Activated T-helper 9 cell treated with anti-CD3 and anti-CD28 coated beads, Interleukin-2, amount 50 U/mL, for 16 hours (primary cell): ENCODE measurements at places on chromosomes 1 and 21.

- DNase-seq: no peak
Measured at GRCh38 chr1:197438010-197438790, 170.1 kb downstream of the CRB1 start.

DNA sequence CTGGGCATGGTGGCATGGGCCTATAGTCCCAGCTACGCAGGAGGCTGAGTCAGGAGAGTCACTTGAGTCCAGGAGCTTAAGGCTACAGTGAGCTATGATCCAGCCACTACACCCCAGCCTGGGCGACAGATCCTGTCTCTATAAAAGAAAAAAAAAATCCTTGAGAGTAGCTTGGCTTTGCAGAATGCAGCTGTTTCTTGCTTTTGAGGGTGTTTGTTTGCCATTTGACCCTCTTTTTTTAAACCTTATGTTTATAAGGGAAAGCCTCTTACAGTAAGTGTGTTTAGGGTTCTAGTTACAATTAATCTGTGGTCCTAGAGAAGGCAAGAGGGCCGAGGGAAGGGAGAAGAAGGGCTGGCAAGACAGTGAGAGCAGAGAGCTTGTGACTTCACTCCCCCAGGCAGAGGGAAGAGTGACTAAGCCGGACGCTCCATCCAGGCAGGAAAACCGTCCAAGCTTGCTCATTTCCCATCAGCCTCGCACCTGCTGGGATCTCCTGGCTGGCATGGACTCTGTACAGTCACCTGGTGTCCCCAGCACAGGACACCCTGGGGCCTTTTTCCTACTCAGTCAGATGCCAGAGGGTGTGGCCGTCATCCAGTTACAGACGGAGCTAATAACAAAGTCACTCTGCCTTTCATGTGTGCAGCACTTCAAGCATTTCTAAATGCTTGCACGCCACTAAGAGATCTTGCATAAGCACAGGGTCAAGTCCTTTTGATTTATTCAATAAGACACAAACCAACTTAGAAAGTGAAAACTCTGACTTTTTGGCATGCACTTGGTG lies 55.5 kb upstream of the PSEN2 start:
- DNase-seq: no peak

- peak; percentile 68 for DNase-seq
Measured at GRCh38 chr21:42062236-42063022, 8.7 kb upstream of the UMODL1 start.

- no peak for DNase-seq
Measured at GRCh38 chr1:40997096-40997495, 17.6 kb downstream of the CTPS1 start.

GRCh38 chr1:172801771-172802322 lies 142.9 kb downstream of the FASLG start:
- DNase-seq: no peak

- peak; percentile 89 for DNase-seq
Measured at GRCh38 chr21:29024474-29025327, at the start of gene USP16. USP16 (plus strand) TSS chr21:29024668; CDS start chr21:29027914, 3,246 bp downstream.

GRCh38 chr21:20999659-21000058 lies 1.4 kb downstream of the NCAM2 start:
- DNase-seq: no peak

DNA sequence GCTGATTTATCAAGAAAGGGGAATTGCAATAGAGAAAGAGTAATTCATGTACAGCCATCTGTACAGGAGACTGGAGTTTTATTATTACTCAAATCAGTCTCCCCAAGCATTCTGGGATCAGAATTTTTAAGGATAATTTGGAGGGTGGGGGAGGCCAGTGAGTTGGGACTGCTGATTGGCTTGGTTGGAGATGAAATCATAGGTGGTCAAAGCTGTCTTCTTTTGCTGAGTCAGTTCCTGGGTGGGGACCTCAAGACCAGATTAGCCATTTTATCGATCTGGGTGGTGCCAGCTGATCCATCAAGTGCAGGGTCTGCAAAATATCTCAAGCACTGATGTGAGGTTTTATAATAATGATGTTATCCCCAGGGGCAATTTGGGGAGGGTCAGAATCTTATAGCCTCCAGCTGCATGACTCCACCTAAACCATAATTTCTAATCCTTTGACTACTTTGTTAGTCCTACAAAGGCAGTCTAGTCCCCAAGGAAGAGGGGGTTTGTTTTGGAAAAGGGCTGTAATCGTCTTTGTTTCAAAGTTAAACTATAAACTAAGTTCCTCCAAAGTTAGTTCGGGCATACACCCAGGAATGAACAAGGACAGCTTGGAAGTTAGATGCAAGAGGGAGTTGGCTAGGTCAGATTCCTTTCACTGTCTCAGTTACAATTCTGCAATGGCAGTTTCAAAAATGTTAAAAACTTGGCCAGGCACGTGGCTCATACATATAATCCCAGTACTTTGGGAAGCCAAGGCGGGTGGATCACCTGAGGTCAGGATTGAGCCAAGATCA lies 16.9 kb upstream of the RAB3B start:
- DNase-seq: no peak

DNA sequence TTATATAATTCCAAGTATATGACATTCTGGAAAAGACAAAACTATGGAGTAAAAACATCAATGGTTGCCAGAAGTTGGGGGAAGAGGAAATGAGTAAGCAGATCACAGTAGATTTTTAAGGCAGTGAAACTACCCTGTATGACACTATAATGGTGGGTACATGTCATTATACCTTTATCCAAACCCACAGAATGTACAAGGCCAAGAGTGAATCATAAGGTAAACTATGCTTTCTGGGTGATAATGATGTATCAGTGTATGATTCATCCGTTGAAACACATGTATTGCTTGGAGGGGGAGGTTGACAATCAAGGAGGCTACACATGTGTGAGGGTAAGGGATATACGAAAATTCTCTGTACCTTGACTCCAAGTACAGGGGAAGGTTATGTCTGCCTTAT lies 862.7 kb downstream of the PLA2G4A start:
- DNase-seq: no peak

GRCh38 chr21:39182016-39182415 lies 1.2 kb downstream of the PSMG1 start:
- no peak for DNase-seq

- no peak for DNase-seq
Measured at GRCh38 chr1:52057255-52057654, 1.2 kb downstream of the BTF3L4 start.

- DNase-seq: no peak
Measured at GRCh38 chr1:183114441-183114840, 71.6 kb upstream of the LAMC2 start.

DNA sequence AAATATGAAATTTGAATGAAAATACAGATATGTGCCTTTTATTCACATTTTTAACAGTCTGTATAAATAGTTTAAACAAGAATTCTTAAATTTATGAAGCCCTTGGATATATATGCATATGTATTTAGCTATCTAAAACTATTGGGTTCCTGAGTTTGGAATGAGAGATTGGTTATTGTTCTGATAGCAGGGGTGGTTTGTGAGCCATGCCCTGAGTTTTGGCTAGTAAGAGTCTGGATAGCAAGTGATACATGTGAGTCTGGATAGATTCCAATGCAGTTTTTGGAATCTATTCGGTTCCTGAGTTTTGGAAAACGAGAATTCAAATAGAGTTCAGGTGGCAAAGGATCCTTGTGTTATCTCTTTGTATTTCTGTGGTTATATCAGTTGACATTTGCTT lies 2.8 kb downstream of the MAN1A2 start:
- no peak for DNase-seq

DNA sequence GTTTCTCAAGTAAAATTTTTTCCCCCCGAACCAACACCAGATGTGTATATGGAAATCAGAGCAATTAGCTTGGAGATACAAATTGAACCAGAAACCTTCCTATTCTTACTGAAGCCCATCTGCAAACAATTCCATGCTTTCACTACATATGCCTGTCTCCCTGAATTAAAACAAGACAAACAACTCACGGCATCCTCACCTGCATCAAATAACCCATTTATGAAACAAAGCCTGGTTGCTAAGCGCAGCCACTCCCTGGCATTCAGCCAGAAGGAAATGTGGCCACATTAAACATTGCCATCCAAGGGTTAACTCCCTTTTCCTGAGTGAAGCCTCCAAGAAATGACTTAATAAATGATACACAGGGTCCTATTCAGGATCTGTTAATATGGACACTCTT lies 55.3 kb downstream of the APP start:
- no peak for DNase-seq

GRCh38 chr1:151164732-151165280 lies 896 bp downstream of the LYSMD1 start:
- no peak for DNase-seq

GRCh38 chr1:157785248-157785647 lies 8.3 kb upstream of the FCRL2 start:
- DNase-seq: no peak

- no peak for DNase-seq
Measured at GRCh38 chr1:188170411-188170810, 1341.7 kb downstream of the PLA2G4A start.

- no peak for DNase-seq
Measured at GRCh38 chr1:74811436-74812179, 78.7 kb downstream of the TYW3 start.

- DNase-seq: no peak
Measured at GRCh38 chr1:243459059-243459458, 203.2 kb downstream of the SDCCAG8 start.

DNA sequence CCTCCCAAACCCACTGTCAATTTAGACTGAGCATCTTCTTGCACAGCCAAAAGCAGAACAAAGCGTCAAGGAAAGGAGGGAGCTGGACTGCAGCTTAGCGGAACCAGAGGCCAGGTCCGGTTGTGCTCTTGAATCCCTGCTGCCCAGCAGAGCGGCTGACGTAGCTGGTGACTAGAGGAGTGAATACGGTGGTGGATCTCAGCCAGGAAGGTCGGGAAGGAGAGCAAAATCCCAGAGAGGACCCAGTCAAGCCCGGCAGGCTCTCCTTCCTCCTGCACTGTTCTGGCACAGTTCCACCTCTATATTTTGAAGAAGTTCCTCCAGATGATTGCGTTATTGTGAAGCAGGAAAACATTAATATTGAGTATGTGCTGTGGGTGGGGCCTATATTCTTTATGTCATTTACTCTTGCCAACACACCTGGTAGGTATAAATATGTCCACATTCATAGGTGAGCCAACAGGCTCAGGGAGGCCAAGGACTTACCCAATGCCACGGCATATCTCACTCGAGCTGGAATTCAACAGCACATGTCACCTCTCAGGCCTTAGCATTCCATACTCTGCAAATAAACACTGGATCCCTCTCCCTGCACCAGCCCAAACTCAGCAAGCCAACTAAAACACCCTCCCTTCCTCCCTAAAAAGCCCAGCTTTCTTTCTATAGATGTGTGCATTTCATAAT lies 23.6 kb upstream of the ABCB10 start:
- DNase-seq: no peak

DNA sequence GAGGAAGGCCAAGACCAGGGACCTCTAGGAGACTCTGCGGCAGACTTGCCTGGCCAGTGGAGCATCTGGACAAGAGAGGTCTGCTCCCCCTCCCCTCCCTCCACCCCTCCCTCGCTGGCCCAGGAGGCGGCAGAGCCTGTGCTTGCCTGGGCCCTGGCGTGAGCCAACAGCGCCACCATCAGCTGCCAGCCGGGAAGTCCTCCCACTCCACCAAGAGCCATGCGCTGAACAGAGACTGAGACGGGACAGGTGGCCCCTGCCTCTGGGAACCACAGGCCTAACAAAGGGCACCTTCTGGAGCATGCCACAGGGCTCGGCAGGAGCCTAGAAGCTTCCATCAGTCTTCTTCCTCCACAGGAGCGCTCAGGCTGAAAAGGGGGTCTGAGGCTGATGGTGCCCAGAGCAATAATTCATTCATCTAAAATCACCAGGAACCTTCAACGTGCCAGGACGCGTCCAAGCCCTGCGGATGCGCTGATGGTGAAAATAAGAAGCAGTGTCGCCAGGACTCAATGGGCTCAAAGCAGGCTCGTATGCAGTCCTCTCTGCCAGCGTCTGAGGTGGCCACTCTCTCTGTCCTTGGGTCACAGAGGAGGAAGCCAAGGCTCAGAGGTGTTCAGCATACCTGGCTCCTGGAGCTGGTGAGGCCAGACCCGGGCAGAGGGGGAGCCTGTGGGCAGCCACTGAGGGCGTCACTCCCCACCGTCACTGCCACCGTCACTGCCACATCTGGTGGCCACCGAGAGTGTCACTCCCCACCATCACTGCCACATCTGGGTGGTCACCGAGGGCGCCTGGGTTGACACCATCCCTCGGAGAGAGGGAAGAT lies 161.2 kb downstream of the NPHP4 start:
- DNase-seq: no peak

DNA sequence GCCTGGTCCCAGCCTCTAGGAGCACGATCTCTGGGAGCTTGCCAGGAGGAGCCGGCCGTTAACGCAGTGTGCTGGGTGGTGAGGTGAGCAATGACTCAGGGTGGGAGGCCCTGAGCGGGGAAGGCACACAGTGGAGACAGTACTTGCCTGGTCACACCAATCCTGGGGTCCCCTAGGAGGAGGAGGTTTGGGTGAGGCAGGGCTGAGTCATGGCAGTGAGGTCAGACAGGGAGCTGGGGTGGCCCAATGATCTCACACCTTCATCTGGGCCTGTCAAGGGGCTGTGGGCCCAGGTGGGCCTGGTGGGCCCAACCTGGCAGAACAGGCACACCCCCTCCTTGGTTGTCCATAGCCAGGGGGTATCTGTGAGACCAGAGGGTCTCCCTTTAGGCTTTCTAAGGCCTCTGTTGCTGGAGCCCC lies 8.6 kb upstream of the EDN2 start:
- DNase-seq: no peak

- DNase-seq: no peak
Measured at GRCh38 chr1:33343539-33343938, 22.6 kb upstream of the A3GALT2 start.

- no peak for DNase-seq
Measured at GRCh38 chr1:43492826-43493225, 37.9 kb upstream of the PTPRF start.

GRCh38 chr1:199741586-199741985 lies 285.9 kb upstream of the NR5A2 start:
- DNase-seq: no peak

DNA sequence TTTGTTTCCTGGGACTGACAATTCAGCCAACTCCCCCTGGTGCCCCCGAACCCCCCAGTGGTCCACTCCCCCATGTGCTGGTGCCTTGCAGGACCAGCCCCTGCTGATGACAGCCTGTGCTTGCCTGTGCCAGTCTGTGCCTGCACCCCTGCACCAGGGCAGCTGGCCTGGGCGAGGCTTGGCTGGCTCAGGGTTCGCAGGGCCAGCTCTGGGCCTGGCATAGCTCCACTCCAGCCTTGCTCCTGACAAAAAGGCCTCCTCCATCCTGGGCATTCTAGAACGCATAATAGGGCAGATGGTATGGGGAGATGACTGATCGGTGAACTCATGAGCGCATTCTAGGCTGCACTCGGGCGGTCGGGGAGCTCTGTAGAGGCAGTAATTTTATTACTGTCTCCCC lies 5.4 kb downstream of the CNTN2 start:
- DNase-seq: no peak
